ENCODE measurements at places on chromosomes 6 and 20. TPM values are rescaled to one million over a fixed set of nuclear protein-coding genes. Genes with fewer than 3 reads are reported as not detected.

Gene PKIB
- total RNA-seq, result 64.1 TPM

DNA sequence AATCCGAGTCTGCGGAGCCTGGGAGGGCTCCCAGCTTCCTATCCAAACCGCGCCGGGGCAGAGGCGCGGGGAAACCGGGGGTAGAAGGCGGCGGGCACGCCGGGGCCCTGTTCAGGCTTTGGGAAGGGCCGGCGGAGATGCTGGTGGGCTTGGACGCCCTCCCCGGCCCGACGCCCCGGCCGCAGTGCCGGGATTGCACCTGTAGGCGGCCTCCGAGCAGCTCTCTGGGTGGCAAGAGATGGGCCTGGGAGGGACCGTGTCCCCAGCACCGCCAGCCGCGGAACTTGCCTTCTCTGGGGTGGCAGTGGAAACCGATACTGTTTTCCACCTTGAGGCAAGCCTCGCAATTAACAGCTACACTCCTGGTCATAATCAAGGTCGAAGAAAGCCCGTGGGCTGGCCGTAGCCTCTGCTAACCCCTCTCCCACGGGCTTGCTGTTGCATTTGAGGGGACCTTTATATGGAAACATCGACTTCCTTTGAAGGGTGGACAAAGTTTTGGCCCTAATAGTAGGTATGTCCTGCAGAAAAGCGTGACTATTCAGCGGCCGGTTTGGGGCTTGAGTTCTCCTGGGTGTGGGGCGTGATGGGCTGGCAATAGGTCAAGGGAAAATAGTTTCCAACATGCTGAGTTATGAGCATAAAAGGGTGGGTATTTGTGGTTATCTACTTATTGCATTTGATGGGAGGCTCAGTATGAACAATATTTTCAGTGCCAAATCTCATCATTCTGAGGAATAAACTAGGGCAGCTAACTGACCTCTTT, 1.1 kb upstream of the JAG1 start:
- DNase-seq, result no peak

- no peak for DNase-seq
These were observed 530.7 kb downstream of the NKAIN2 start for GRCh38 chr6:124334359-124334758.

DNA sequence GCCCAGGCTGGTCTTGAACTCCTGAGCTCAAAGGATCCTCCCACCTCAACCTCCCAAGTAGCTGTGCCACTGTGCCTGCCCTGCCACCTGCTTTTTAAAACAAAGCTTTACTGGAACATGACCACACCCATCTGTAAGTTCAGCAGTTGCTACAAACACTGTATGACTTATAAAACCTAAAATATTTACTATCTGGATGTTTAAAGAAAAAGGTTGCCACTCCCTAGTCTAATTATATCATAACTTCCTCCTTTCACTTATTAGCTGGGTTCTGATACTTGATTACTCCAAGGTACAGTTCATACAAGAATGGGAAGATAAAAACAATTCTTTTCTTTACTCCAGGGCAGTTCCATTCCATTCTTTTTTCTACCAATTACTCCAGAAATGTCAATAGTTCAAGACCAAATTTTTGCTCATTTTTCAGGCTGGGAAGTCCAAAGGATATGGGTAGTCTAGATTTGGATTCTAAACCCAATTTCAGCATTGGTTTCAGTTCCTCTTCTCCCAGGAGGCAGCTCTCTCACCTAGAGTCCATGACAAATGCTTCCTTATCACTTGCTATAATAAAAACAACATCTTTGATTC, 63.1 kb downstream of the SEC63 start:
- DNase-seq, result no peak

Gene POLR1H
- 21.0 TPM for total RNA-seq

- DNase-seq, result peak; percentile 39
These were observed 28.9 kb downstream of the TREM1 start for GRCh38 chr6:41257369-41258195.

DNA sequence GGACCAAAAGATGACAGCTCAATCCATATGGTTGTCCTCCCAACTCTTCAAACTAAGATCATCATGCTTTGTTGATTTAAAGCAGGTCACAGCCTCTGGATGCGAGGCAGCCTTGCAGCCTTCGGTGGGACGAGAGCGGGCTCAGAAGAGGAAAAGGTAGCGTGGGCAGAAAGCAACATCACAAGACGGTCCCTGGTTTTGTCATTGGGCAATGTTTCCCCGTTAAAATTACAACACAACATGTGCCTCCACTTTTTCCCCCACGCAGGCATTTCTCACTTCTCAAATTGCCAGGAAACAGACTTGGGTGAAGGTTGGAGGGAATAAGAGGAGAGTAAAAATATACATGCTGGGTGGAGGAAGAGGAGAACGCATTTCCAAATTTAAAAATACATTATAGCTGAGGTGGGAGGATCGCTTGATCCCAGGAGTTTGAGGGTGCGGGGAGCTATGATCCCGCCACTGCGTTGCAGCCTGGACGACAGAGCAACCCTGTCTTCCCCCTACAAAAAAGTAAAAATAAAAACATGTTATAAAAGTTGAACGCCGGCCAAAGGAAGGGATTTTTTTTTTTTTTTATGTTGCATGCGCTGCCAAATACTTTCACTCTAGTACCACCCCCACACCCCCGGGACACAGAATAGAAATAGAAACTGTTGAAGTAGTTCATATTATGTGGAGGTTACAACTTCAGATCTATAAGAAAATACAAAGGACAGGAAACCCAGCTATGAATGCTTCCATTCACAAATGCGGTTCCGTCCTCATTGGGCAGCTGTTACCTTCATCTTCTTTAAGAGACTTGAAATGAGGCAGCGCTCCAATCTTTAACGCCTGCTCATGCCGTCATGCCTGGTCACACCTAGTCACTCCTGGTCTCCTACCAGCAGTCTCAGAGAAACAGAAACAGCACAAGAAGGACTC, 13.9 kb upstream of the NAA20 start:
- no peak for DNase-seq

Gene GRIK2
- total RNA-seq, result 2.5 TPM

- DNase-seq, result no peak
These were observed 130.0 kb upstream of the BMP5 start for GRCh38 chr6:56005426-56005825.

DNA sequence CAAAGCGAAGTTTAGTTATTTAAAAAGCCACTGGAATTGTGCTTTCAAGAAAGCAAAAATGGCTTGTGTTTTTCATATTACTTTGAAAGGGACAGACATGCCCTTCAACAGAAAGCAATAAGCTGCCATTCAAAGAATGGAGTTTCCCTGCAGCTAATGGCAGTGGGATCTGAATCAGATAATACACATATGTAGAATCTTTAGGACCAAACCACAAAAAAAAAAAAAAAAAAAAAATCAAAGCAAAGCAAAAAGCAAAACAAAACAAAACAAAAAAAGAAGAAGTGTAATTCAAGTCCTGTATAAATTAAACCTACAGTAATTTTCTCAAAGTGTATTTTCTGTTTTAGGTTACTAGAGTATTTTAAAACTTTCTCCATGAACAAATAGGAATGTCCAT, 63.6 kb upstream of the ZNF217 start:
- DNase-seq, result no peak

- peak; percentile 59 for DNase-seq
These were observed at the start of gene DEK for GRCh38 chr6:18264219-18264922. DEK (minus strand) TSS chr6:18264530; CDS start chr6:18263987, 543 bp downstream.

GRCh38 chr6:562052-562676, 94.7 kb downstream of the HUS1B start:
- no peak for DNase-seq

GRCh38 chr6:154410619-154411072, 54.0 kb upstream of the IPCEF1 start:
- peak; percentile 98 for DNase-seq

Gene FOXC1
- total RNA-seq, result 2.9 TPM

- DNase-seq, result no peak
These were observed 5.1 kb downstream of the HLA-F start for GRCh38 chr6:29728173-29728874.

- DNase-seq, result peak; percentile 16
These were observed 385.6 kb downstream of the CDKAL1 start for GRCh38 chr6:20919677-20920385.

Gene MLIP
- 0.55 TPM for total RNA-seq

Gene ANKEF1
- 2.6 TPM for total RNA-seq

- no peak for DNase-seq
These were observed 137.0 kb downstream of the SOX4 start for GRCh38 chr6:21730533-21730932.

DNA sequence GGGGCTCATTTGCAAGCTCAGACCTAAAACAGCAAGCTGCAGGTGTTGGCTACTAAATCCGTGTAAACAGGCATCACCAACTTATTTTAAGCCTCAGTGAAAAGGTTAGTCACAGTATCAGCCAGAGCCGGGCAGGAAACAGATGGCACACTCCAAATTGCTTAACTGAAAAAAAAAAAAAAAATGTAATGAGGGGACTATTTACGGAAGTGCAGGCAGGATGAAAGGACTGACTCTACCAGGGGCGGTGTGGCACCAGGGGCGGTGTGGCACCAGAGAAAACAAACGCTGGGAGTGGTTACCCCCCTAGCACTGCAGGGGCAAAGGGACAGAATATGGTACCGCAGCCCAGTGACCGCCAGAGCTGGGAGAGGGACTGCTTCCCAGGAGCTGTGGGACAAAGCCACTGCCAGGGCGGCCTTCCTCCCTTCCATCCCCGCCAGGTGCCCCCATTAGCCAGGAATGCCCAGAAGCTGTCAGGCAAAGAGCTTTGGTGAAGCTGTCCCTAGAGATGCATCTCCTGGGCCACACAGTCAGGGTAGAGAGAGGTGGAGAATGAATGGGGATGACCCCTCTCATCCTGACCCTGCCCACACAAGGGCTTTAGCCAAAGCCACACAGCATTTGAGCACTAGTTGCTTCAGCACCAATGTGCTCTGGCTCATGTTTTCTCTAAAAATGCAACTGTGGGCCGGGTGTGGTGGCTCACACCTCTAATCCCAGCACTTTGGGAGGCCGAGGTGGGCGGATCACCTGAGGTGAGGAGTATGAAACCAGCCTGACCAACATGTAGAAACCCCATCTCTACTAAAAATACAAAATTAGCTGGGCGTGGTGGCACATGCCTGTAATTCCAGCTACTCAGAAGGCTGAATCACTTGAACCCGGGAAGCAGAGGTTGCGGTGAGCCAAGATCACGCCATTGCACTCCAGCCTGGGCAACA, 39.6 kb upstream of the GFOD1 start:
- peak; percentile 6 for DNase-seq

DNA sequence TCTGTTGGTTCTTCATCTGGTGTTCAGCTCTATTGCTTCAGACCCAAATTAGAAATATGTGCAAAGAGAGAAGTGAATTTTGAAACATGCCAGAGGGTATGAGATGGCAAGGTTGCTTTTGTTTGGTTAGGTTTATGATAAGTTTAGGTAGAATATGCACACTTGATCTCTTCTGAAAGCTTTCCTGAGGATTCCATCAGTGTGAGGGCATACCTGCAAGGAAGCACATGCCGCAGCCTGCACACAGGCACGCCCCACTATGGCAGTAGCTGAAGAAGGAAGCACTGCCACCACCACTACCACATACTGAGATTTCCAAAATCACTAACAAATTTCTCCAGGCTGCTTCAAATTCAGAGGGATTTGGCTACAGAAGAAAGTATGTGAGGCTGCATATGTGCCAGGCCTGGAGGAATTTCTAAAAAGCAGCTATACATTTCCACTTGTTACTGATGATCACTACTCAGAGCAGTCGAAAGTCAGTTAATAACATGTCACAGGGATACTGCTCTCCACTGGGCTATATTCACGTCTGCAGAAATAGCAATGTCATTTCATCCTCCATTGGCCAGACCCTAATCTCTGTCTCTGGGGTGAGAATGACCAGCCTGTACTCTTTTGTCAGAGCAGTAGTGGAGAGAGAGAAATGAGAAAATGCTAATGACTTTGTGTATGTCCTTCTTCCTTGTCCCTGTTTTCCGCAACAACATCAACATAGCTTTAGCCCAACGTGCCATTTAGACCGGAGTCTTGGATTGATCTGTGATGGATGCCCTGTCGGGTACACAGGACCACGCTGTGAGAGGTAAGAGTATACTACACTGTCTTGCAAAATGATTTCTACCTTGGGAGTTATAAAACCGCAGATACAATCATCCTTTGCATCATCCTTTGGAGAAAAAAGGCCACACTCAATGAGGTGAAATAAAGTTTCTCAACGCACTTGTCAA, 396.7 kb downstream of the LAMA2 start:
- DNase-seq, result no peak

Gene CCN6
- total RNA-seq, result not detected

GRCh38 chr20:38890497-38890818, 35.8 kb upstream of the FAM83D start:
- DNase-seq, result no peak

GRCh38 chr6:136401749-136402148, 112.1 kb upstream of the BCLAF1 start:
- peak; percentile 77 for DNase-seq

Gene RNF144B
- 7.2 TPM for total RNA-seq

GRCh38 chr6:8743170-8743745, 307.9 kb upstream of the SLC35B3 start:
- no peak for DNase-seq

DNA sequence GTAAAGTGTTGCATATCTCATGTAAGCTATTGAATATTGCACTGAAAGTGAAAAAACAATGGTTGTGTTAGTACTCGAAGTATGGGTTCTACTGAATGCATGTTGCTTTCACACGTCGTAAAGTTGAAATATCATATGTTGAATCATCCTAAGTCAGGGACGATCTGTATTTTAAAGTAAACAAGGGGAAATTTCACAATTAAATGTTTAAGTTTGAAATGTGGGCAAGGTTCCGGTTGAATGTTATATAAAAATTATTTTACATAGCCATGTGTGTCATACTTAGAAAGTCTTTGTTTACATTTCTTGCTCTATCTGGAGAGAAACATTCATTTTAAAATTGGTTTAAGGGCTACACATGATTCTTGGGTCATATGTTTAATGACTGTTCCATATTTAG, 76.8 kb downstream of the AKAP7 start:
- DNase-seq, result no peak

Gene PRICKLE4
- 3.1 TPM for total RNA-seq

DNA sequence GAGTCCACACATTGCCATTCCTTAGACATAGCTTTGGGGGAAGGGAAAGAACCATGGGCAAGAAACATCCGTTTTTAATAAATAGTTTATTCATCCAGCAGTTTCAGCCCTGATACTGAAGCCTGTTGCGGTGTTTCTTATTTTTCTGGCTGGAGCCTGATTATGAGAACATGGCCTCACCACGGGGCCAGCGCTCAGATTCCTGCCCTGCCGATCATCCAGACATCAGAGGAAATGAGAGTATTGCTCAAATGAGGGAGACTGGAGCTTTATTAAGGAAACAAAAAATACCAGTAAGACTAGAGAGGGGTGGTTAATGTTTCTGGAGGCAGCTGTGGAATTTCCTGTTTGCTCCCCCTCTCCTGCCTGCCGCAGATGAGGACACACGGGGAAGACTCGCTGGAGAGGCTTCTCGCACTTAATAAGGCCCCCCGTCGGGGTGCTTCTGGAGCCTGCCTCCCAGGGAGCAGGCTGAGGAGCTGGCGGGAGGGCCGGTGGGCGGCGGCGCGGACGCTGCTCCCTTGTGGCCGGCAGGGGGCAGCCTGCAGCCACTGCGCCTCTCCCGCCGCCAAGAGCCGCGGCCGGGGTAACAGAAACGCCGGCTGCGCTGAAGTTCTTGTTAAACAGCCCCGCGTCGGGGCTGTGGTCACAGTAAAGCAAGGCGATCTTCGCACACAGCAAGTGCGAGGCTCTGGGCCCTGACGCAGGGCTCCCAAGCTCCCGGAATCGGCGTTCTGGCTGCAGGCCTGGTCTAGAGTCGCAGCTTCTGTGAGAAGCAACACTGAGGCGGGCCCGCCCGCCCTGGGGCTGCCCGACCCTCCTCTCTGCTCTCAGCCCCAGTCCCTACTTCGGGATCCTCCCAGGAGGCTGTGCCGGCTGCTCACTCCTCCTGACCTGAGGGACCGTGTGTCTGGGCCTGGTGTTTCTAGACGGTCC, 17.5 kb downstream of the LEMD2 start:
- peak; percentile 89 for DNase-seq

Gene MCCD1
- total RNA-seq, result not detected
